AG04449 (cell line): ENCODE measurements at places on chromosomes 5 and 9.

- no peak for DNase-seq
Measured at GRCh38 chr5:72507907-72508238, 663 bp upstream of the ZNF366 start.

DNA sequence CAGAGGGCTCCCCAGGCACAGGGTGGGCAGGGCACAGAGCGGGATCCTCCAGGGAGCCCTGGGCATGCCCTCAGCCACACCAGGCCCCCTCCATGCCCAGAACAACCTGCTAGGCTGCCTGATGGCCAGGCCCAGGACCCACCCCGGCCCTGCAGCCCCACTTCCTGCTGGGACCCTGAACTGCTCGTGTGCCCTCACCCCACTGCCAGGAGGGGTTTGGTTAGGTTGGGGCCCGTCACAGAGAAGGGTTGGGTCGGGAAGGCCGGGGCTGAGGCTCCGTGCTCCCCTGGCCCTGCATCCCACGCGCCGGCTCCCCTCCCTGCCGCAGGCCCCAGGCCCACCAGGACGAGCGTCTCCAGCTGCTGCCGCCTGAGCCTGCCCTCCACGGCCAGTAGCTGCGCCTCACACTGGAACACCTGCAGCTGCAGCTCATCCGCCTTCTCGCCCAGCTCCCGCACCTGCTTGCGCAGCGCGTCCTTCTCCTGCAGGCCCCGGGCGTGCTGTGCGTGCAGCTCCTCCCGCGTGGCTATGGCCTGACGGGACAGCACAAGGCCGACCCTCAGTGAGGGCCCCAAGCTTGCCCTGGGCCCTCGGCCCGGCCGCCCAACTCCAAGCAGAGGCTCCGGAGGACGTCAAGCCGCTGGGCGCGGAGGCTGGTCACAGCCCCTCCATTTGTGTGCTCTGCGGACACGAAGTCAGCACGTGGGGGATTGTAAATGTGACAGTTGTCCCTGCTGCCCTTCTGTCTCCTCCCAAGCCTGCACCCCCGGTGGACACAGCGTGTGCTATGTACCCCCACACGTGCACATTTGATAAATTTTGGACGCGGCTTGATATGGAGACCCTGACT, 4.0 kb upstream of the DNLZ start:
- no peak for DNase-seq

- DNase-seq = no peak
Measured at GRCh38 chr5:174520420-174521396, 203.7 kb upstream of the MSX2 start.

- no peak for DNase-seq
Measured at GRCh38 chr9:133886563-133887501, 105.3 kb downstream of the VAV2 start.

DNA sequence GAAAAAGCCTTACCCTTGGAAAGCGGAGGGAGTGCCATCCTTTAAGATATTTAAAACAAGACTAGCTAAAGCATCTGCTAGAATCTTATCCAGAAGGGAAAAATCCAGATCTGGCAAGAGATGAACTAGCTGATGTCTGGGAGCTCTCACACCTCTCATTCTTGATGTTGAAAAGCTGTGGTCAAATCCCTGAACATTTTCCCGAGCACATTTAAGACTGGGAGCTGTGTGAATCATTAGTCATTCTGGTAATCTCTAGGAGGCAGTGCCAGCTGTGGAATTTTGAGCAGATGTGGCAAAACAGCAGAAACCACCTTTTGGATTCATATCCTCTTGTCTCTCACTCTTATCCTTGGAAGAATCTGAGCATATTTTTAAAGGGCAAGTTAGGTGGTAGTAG, 218.0 kb downstream of the MAN2A1 start:
- peak; percentile 37 for DNase-seq

- no peak for DNase-seq
Measured at GRCh38 chr9:124551472-124552272, 44.5 kb upstream of the NR5A1 start.

GRCh38 chr5:65017636-65018035, 248.9 kb downstream of the CWC27 start:
- no peak for DNase-seq

- no peak for DNase-seq
Measured at GRCh38 chr5:99141534-99142128, 212.8 kb upstream of the CHD1 start.

GRCh38 chr9:127779136-127779981, 893 bp upstream of the SH2D3C start:
- no peak for DNase-seq

- no peak for DNase-seq
Measured at GRCh38 chr9:4113711-4114110, 186.2 kb downstream of the GLIS3 start.

DNA sequence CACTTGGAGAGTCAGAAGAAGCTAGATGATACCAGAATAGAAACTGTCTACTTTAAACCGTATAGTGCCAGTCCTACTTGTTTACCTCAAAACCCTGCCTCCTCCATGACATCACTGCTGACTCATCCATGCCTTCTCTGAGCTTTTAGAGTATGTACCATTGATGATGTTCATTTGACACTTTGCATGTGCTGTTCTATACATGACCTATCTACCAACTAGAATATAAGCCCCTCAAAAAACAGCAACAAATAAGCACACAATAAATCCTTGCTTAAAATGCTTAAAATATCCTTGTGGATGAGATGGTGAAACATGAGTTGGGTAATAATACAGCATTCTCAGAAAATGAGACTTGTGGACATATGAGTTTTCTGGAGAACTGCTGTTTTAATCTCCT, 2.6 kb downstream of the CTNNAL1 start:
- peak; percentile 29 for DNase-seq

- DNase-seq = peak; percentile 26
Measured at GRCh38 chr5:67414712-67415111, 218.1 kb upstream of the CD180 start.

DNA sequence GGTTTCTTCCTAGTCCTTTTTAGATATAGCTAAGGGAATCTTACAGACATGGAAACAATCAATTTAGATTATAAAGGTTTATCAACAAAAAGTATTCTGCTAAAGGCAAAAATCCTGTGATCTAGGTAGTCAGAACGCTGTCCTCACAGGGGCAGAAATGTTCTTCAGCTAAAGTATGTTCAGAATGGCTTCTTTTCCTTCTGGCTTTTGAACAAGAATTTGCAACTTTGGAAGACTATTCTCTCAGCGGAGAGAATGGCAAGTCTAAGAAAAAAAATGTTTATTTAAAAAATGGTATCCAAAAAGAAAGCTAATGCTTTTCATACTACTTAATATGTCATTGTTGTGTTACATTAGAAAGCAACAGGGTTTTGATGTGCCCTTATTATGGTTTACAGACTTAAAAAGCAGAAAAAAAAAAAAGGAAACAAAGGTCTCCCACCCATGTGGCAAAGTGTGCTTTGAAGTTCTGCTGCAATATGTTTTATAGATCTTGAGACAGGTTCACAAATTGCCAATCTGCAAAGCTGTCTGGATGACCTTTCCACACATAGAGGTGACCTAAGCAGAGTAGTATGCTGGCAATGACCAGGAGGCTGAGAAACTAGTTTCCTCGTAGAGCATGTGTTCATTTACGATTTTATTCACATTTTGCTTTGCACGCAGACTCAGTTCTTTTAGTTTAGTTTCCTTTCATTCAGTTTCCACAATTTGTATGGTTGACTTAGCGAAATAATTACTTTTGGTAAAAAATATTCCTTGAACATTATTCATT, 45.1 kb upstream of the PJA2 start:
- no peak for DNase-seq

DNA sequence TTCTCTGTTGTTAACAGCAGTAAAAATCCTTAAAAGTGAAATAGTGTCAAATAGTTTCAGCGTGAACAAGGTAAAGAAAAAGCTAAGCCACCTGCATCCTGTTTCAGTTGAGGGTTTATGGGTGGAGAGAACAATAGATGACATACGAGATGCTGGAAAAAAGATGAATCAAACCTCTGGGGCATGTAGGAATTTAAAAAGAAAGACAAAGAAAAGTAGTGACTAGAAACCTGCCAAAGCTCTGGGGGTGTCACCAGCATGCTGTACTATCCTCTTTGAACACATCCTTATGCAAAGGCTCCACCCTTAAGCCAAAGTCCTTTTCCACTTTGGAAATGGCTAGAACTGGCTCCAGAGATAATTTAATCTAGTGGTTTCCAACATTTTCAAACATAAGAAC, 22.2 kb downstream of the SCAI start:
- DNase-seq = no peak

DNA sequence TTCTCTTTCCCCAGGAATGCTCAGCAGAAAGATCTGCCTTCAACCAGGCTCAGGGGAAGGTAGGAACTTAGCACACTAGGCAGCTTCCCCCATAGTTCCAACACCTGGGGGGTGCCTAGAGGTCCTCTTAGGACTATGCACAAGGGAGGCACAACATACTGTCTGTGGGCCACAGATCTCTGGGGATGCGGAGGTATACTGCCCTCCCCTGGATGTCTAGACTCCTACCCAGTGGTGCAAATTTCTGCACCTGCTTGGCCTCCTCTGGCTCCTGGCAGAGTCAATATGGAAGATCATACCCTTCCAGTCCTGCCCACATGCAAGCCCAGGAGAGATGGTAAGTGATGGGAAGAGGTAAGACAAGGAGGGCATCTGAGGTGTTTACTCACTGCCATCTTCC, 247.5 kb upstream of the DAPK1 start:
- no peak for DNase-seq

- DNase-seq = no peak
Measured at GRCh38 chr5:157961176-157961575, 102.2 kb upstream of the CLINT1 start.

DNA sequence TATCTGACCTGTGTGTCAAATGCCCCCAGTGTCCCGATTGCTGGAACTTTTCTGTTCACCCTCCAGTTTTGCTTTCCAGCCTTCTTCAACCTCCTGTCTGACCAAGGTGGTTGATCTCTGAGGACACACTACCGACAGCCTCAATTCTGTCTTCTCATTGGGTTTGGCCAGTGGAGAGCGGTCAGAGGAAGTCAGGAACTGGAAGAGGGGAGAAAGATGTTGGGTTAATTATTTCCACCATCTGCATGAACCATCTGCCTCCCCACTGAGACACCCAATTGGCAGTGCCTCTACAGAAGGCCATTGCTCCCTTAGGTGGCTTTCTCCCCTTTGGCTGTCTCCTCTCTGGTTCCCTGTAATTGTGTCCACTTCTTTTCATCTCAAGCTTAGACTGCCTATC, 154.3 kb upstream of the RAI14 start:
- no peak for DNase-seq

- DNase-seq = no peak
Measured at GRCh38 chr9:93154293-93154903, 20.3 kb upstream of the NINJ1 start.

- DNase-seq = no peak
Measured at GRCh38 chr9:114574438-114574837, 13.1 kb upstream of the ATP6V1G1 start.

DNA sequence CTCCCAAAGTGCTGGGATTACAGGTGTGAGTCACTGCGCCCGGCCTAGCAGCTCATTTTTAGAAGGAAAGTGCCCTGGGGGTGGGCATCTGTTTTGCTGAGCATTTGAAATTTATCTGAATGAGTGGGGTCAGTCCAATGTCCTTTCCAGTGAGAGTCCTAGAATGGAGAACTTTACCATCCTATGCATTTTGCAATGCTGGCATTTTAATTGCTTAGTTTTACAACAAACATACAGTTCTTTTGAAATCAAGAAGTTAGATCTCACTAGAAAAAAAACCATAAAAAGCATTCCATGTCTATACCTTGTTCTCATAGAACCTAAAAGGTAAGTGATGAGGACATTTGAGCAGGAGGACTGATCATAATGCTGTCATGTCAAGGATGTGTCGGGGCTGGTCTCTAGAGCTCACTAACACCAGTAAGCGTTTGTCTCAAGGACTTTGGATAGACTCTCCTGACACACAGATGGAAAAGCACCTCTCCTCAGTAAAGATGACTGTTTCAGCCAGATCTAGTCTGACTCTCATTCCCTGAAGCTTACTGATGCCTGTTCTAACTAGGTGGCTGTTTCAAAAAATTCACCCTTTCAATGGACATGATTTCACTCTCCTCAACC, 83.9 kb downstream of the DCP2 start:
- no peak for DNase-seq

GRCh38 chr9:91992461-91993041, 42.5 kb upstream of the ROR2 start:
- DNase-seq = no peak

- no peak for DNase-seq
Measured at GRCh38 chr5:72628771-72629371, 121.7 kb upstream of the ZNF366 start.

DNA sequence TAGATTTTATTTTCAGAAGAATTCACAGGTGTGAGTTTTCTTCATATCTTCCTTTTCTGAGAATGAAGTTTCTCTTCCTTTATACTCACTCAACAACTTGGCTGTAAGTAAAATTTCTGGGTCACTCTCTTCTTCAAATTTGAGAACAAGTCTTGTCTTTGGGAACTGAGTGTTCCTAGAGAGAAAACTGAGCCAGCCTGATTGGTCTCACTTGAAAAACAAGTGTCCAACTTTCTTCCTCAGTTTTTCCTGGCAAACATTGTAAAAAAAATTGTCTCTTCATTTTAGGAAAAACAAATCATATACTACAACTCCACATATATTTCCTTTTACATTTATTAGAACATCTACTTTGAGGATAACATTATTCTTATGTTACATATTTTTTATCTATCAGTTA, 156.1 kb upstream of the GHR start:
- no peak for DNase-seq

- no peak for DNase-seq
Measured at GRCh38 chr5:141369994-141370848, at the start of gene PCDHGB3. Gene PCDHGB3, plus strand, starts transcription at chr5:141370242. Its CDS starts 153 bp downstream, at chr5:141370395.

DNA sequence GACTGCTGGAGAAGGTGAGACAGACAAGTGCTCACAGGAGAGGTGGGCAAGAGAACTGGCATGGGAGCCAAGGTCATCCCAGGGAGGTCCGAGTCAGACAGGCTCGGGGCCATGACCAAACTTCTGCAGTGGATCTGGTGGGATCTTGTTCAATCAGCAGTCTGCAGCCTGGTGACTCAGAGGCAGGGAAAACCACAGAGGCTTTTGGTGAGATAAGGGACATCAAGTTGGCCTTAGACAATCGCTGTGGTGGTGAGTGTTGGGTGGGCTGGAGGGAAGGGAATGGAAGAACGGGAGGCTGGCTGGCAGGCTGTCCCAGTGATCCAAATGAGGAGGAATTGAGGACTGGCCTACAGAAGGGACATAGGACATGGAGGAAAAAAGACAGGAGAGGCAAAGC, 123.8 kb downstream of the TMEM174 start:
- DNase-seq = no peak

DNA sequence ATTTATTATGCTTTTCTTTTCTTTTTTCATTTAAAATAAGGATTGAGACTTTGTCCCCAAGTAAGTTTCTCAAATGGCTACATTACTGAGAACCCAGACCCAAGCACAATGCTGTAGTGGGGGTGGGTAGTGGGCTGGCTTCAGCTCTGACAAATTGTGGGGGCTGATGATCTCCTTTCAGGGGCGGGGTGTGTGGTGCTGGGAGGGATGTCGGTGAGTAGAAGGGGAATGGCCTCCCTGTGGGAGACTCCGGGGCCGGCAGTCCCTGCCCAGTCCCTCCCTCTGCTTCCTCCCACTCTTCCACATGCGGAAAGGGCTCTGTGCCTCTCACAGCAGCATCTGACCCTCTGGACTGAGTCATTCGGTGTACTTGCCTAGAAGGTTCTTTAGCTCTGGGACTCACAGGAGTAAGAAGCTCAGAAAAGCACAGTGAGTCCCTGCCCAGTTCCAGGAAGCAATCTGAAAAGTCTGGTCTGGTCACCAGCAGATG, 14.3 kb downstream of the CD180 start:
- peak; percentile 24 for DNase-seq

GRCh38 chr5:120779674-120780073, 315.6 kb downstream of the PRR16 start:
- no peak for DNase-seq
